Activated naive CD8-positive, alpha-beta T cell treated with anti-CD3 and anti-CD28 coated beads, Interleukin-2, amount 50 U/mL, for 24 hours (primary cell): ENCODE measurements at places on chromosomes 16 and 17.

DNA sequence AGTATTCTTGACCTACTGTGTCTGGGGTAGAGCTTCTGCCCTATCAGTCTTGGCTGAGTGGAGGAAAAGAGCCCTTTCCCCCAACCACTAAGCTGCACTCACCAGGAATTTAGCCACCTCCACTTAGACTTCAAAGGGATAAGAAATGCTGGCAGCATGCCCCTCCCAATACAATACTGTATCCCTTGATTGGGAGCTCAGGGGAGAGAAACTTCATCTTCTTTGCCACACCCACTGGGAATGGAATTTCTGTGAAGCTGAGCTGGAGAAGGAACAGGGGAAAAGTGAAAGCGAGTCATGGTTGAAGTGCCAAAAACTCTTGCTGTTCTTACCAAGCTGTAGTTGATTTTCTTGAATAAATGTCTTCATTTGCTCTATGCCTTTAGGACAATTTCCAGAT lies 68.8 kb downstream of the CEP112 start:
- no peaks in the 10 kb centered on the region for H3K4me1 ChIP-seq
- no peak overlapping the region for H3K4me3 ChIP-seq
- H3K27ac ChIP-seq = no peak overlapping the region
- no peak for DNase-seq

GRCh38 chr17:66340720-66341119 lies 38.3 kb downstream of the PRKCA start:
- H3K36me3 ChIP-seq = peaks cover 39% of the 10 kb centered on the region
- peaks cover 68% of the 10 kb centered on the region for H3K4me1 ChIP-seq
- no peak overlapping the region for H3K4me3 ChIP-seq
- DNase-seq = no peak

DNA sequence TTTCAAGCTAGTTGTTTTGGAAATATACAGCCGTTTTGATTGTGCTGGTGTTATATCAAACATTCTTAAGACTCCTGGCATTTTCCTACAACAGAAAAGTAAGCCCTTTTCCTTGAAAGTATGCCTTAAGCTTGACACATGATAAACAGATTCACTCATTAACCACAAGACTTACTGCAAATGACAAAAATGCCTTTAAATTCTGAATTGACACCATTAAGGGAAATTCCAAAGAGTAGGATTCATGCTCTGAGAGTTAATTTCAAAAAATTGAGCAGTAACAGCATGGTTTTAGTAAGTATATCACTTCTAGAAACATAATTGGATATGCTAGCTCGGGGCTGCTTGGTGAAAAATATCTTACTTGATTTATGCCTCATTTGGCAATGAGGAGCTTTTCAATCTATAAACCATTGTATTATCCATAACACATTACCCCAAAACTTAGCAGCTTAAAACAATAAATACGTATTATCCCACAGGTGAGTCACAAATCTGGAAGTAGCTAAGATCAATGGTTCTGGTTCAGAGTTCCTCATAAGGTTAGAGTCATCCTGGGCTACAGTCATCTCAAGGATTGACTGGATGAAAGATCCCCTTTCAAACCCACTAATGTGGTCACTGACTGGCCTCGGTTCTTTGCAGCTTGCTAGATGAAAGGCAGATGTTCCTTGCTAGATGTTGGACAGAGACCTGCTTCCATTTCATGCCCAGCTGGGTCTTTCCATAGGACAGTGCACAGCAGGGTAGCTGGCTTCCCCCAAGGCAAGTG lies 8.2 kb upstream of the PHAF1 start:
- no peaks in the 10 kb centered on the region for H3K27me3 ChIP-seq
- H3K36me3 ChIP-seq = peaks cover 8% of the 10 kb centered on the region
- H3K4me3 ChIP-seq = no peak overlapping the region
- H3K27ac ChIP-seq = peak overlapping the region; percentile 23
- peaks cover 3% of the 10 kb centered on the region for H3K4me1 ChIP-seq
- DNase-seq = no peak

- H3K4me3 ChIP-seq = no peak overlapping the region
- H3K27me3 ChIP-seq = no peaks in the 10 kb centered on the region
- no peak for DNase-seq
- H3K27ac ChIP-seq = no peak overlapping the region
- peaks cover 11% of the 10 kb centered on the region for H3K36me3 ChIP-seq
These were observed 19.7 kb downstream of the ARHGAP17 start for GRCh38 chr16:24995469-24995868.

DNA sequence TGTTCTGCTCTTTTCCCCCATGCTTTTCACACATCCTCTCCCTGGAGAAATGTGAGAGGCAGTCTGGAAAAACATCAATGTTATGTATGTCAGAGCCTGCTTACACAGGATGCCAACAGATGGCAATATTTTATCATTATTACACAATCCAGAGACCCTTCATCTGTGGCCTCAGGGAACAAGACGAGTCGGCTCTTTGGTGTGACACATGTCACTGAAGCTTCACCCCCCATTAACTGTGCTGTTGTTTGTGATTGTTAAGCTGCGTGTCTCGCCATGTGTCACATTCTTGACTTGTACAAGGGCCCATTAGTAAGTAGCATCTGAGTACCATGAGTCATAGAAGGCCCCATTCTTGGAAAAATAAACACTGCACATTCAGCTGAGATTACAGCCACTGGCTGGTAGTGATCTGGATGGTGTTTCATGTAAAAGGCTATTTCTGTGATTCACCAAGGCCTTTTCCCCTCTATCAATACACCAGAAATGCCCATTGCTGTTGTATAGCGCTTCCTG lies 682.1 kb upstream of the SOX9 start:
- H3K4me1 ChIP-seq = no peaks in the 10 kb centered on the region
- H3K4me3 ChIP-seq = no peak overlapping the region
- no peaks in the 10 kb centered on the region for H3K36me3 ChIP-seq
- H3K27ac ChIP-seq = no peak overlapping the region

DNA sequence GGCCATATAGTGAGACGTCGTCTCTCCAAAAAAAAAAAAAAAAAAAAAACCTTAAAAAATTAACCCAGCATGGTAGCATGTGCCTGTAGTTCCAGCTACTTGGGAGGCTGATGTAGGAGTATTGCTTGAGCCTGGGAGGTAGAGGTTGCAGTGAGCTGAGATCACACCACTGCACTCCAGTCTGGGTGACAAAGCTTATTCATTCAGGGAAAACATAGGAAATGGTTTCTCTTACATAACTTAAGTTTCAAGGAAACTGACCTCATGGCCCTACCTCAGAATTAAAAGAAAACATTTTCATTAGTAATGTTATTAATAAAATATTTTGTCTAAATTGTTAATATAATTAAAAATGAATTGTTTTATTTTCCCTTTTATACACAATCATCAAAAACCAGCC lies 31.4 kb downstream of the COG1 start:
- H3K27me3 ChIP-seq = no peaks in the 10 kb centered on the region
- no peak overlapping the region for H3K4me3 ChIP-seq
- peaks cover 5% of the 10 kb centered on the region for H3K36me3 ChIP-seq
- H3K27ac ChIP-seq = no peak overlapping the region
- peaks cover 41% of the 10 kb centered on the region for H3K4me1 ChIP-seq
